ENCODE measurements at places on chromosomes 16 and 17.
A peak's percentile ranks its signal among the peaks of the same experiment; 100 is the strongest.

DNA sequence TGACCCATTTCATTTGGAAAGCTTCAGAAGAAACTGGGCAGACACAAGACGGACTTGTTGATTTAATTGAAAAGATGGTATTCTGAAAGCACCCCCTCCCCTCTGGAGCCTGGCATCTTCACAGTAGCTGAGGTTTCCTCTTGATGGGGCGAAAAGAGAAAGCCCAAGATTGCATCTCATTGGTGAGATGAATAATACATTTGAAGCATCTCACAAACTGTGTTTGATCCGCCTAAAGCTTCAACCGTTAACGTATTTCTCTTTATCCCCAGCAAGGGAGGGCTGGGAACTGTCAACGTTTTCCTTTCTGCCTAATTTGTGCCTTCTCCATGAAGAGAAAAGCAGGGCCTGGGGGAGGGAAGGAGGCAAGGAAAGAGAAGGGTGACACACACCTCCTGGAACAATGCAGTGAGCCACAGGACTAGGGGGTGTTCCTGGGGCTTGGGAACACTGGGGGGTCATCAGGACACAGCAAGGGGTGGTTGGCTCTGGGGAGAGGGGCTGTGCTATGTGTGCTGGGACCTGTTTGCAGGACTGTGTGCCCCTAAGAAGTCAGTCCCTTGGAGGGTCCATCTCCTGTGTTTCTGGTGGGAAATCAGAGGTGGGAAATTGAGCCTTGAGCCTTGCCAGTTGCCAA, 18.5 kb upstream of the PIPOX start:
- no peak for DNase-seq

DNA sequence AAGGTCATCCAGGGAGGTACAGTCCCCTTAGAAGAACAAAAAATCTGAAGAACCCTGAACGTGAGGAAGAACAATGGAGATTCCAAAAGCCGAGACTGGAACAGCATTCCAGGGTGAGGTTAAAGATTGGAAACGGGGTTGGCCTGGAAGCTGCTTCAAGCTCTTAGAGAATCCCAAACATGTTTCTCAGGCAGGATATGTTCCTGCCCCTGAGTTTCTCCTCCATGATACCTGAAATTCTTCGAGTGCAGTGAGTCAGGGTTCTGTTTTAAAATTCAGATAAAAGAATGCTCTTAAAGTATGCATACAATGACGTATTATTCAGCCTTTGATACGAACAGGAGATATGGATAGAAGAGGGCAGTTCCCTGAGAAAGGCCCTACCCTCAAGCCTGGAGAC, 293.1 kb downstream of the HS3ST3B1 start:
- no peak for DNase-seq

- DNase-seq: no peak
Observed at GRCh38 chr16:66344533-66345145, 21.9 kb upstream of the CDH5 start.

DNA sequence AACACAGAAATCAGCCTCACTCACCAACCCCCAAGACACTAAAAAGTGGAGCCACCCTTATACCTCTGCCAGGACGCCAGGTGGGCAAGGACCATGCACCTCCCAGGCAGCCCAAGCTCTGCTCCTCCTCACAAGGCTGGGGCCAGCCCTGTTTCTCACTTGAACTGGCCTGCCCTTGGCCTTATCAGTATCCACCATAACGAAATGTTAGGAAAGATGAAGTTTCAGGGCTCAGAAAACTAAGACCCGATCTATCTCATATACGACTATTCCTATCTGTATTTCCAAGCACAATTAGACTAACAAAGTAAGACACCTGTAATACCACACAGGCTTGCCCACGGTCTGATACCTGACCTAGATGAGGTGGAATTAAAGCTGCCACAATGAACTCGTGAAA, 6.9 kb downstream of the FBXO31 start:
- DNase-seq: no peak

GRCh38 chr16:58284469-58284868, 10.4 kb downstream of the PRSS54 start:
- no peak for DNase-seq

DNA sequence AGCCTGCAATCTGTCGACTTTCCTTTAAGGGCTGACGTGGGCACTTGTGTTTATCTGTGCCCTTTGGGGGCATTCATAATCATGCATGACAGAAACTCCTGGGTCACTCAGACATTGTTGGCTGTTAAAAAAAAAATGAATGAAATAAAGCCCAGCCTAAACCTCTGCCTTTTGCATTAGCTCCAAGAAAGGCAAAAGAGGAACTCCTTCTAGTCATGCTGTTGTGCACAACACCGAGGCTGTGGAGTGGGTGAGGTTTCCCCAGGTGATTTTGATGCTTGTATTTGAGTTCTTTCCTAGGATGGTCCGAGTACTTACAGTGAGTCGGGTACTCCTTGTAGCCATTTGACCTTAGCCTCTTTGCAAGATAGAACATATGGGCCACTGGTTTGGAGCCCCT, 49.6 kb upstream of the IRX6 start:
- no peak for DNase-seq

- DNase-seq: no peak
Observed at GRCh38 chr16:9425236-9425635, 333.8 kb downstream of the HAPSTR1 start.

- peak; percentile 50 for DNase-seq
Observed at GRCh38 chr16:22424161-22424937, 49.9 kb upstream of the CDR2 start.

DNA sequence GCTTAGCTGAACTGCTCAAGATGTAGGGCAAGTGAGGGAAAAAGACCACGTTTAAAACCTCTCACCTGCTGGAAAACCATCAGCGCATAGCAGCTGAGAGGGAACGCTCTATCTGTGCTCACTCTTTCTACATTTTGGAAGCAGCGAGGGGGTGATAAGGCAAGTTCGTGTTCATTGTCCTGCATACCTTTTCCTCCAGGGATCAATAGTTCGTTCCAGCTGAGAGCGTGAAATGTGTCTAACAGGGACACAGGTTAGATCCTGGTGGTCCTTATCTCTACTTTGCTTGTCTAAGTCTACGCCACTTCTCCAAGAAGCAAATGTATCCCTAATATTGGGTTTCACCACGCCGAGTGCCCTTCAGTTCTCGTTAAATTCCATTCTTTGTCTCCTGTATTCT, 183.5 kb upstream of the ZFHX3 start:
- no peak for DNase-seq

GRCh38 chr16:57960826-57961472, 10.0 kb downstream of the CNGB1 start:
- DNase-seq: no peak

GRCh38 chr16:4309833-4310266, 6.0 kb upstream of the GLIS2 start:
- no peak for DNase-seq

DNA sequence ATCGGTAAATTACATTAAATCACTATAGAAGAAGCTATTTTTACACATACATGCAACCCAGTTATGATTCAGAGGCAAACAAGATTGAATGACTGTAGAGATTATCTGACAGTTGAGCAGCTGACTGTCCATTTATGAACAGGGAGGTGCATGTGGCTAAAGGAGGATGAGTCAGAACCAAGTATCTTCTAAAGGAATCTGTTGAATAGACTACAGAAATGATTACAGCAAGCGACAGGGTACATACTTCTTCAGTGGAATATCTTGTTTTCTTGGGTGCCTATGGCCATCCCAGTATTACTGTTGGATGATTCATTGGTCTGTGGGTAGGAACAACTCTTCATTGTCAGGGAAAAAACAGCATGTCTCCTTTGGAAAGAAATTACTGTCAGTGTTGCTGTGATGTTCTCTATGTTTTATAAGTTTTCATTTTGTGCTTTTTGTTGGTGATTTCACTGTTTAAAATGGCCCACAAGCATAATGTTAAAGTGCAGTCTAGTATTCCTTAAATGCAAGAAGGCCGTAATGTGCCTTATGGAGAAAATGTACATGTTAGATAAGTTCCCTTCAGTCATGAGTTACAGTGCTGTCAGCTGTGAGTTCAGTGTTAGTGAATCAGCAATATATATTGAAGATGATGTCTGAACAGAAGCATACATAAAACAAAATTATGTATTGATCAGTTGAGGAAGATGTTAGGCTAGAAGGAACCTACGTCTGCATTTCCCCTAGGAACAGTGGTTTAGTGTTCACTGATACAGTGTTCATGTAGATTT, 27.0 kb downstream of the CBFB start:
- peak; percentile 88 for DNase-seq

- no peak for DNase-seq
Observed at GRCh38 chr17:4533523-4534504, 21.4 kb downstream of the MYBBP1A start.

- no peak for DNase-seq
Observed at GRCh38 chr17:80307994-80308691, 47.5 kb downstream of the RNF213 start.

GRCh38 chr16:72427051-72427782, 255.3 kb upstream of the PMFBP1 start:
- DNase-seq: no peak

All from GM04504 (cell line).